ENCODE measurements at places on chromosomes 11 and 22.

DNA sequence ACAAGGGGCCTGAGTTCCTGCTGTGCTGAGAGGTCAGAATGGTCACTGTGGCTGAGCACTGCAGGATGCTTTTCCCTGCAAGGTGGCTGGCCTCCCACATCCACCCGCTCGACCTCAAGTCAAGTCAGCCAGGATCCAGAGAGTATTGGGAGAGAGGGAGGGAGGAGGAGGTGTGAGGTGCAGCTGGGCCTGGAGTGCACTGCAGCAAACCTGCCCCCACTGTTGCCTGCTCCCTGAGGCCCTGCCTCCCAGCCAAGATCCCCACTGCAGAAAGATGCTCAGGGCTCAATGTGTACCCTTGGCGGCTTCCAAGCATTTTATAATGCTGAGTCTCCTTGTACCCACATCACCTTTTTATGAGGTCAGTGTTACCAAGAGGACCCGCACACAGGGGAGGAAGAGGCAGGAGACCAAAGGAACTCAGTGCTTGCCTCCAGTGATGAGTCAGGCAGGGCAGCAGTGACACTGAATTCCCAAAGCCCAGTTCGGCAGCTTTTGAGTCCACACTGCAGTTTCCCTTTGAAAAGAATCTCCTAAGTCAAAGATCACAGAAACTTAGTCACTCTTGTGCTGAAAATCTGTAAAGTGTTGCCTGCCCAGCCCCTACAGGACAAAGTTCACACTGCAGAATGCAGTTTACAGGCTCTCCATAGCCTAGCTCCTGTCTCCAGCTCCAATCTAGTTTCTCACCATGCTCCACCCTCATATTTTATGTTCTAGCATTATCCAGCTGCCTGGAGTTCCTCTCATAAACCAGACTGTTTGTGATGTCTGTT is 3.1 kb downstream of the ENDOD1 start:
- no peak for DNase-seq

- no peak for DNase-seq
Measured at GRCh38 chr11:41245704-41246398, 213.6 kb downstream of the LRRC4C start.

DNA sequence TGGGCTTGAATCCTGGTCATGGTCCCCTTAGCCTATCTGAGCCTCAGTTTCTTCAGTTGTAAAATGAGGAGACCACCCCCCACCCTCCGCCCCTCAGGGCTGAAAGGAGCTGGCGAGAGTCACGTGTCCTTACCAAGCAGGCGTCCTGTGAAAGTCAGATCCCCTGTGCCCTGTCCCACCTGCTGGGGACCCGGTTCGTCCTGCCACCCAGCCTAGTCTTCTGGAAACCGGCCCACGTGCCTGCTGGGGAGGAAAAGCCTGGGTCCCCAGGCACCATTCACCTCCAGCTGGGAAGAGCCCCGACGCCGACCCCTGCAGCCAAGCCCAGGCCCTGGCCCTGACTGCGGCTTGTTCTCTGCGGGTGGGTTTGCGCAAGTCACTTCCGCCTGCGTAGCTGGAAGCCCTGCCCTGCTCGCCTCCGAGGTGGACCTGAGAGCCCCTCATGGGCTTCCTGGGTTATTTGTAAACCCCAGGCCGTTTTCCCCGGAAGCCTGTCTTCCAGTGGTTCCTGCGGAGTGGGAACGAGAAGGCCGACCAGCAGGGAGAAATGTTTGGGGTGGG is 679 bp upstream of the SSH3 start:
- DNase-seq = no peak

DNA sequence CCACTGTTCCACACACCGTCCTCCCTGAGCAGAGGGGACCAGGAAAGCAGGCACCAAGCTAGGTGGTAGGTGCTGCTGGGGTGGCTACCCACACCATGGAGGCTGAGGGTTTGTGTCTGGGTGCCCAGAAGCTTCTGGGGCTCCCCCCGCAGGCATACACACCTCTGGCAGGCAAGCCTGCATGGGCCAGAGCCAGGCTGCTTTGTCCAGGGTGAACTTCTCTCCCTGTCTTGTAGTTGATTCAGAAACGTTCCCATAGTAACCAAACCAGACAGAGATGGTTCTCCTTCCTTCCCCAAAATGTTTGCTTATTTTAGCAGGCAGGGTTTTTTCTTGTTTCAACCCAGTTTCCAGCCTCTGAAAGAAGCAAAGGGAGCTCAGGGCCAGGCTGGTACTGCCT is 40.9 kb upstream of the SUSD2 start:
- DNase-seq = no peak

- no peak for DNase-seq
Measured at GRCh38 chr22:22578702-22579424, 19.8 kb upstream of the PRAME start.

- no peak for DNase-seq
Measured at GRCh38 chr11:59616396-59616982, 915 bp upstream of the OSBP start.

GRCh38 chr11:32987851-32988250 is 27.8 kb upstream of the DEPDC7 start:
- DNase-seq = no peak

GRCh38 chr11:119560961-119561360 is 138.0 kb upstream of the THY1 start:
- DNase-seq = no peak

Measured in NCI-H1417 (cell line).